Stimulated activated CD8-positive, alpha-beta memory T cell treated with anti-CD3 and anti-CD28 coated beads, Interleukin-12 subunit alpha, Interleukin-12 subunit beta, amount 100 ng/mL, for 1 hour (primary cell): ENCODE measurements at places on chromosomes 2 and 18.

GRCh38 chr2:71882236-71882946 lies 265.3 kb downstream of the CYP26B1 start:
- DNase-seq = no peak

GRCh38 chr18:10690035-10690329 lies 164.2 kb downstream of the NAPG start:
- no peak for DNase-seq

- DNase-seq = no peak
These were observed 32.0 kb upstream of the GPR55 start for GRCh38 chr2:230956827-230957755.

DNA sequence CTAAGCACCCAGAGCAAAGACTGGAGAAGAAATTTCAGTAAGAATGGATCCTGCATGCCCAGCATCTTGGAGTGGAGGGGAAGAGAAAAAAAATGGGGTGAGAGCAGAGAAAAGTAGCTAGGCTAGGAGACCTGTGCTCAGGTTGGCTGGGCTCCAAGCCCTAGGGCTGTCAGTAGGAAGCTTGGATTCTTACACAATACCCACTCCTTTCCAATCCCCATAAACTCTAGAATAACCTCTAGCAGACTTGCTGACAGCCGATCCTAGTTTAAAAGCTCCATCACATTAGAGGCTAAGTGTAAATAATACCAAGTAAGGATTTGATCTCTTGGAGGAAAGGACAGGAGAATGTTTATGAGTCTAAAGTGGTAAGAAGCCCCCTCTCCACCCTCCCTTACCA lies 46.2 kb upstream of the NABP1 start:
- DNase-seq = no peak

- DNase-seq = no peak
These were observed 50.5 kb downstream of the KCTD1 start for GRCh38 chr18:26497866-26498265.

GRCh38 chr2:129925381-129925780 lies 54.1 kb upstream of the RAB6C start:
- DNase-seq = no peak

GRCh38 chr18:574865-575645 lies 5.1 kb upstream of the CETN1 start:
- DNase-seq = no peak

GRCh38 chr2:217367464-217367863 lies 507.6 kb upstream of the TNP1 start:
- no peak for DNase-seq

- DNase-seq = no peak
These were observed 11.1 kb upstream of the KLHL30 start for GRCh38 chr2:238127165-238128060.

- no peak for DNase-seq
These were observed 60.1 kb downstream of the SPIRE1 start for GRCh38 chr18:12597760-12598159.

GRCh38 chr2:204228169-204228886 lies 291.8 kb downstream of the ICOS start:
- no peak for DNase-seq

DNA sequence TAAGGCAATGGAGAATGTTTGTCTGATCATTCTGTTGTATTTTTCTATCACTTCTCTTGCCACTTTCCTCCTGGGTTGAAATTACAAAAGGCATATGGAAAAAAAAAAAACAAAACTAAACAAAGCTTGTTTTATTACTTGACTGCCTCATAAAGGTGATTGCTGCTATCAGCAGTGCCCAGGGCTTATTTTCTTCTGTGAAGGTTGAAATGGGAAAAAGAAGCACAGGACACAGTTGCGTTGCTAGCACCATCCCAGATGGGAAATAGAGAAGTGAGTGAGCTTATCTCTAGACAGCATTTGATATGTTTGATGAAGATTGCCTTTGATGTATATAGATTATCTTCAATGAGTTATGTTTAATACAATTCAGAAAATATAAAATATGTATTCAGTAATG lies 633.8 kb upstream of the ZNF804A start:
- no peak for DNase-seq

DNA sequence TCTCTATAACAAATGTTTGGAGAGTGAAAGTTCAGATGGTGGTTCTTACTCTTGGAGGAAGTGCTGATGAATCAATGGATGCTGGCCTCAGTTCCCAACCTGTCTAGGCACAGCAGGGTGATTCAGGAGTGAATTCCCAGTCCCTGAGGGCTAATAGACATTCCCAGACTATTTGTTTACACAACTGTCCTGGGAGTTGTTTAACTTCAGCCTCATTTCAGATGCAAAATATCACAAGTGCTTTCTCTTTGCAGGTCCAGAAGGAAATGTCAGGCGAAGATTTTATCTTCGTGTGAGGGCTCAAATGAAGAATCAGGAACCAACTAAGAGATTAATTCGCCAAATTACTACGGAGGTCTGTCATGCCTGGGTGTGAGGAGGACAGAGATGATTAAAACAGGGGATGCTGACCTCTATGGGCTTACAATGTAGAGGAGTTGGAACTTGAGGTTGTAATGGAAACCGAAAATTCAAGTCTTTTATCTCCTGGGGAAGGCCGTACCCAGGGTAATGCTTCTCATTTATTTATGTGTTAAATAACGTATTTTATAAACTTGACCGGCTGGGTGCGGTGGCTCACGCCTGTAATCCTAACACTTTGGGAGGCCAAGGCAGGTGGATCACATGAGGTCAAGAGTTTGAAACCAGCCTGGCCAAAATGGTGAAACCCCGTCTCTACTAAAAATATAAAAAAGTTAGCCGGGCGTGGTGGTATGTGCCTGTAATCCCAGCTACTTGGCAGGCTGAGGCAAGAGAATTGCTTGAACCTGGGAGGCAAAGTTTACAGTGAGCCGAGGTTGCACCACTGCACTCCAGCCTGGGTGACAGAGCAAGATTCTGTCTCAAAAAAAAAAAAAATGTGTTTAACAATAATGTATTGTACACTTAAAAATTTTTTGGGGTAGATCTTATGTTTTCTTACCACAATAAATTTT lies 38.7 kb upstream of the SLC1A4 start:
- DNase-seq = no peak

- DNase-seq = no peak
These were observed 38.9 kb downstream of the TTR start for GRCh38 chr18:31630549-31630948.

GRCh38 chr18:39311111-39311712 lies 1745.6 kb upstream of the CELF4 start:
- DNase-seq = no peak

DNA sequence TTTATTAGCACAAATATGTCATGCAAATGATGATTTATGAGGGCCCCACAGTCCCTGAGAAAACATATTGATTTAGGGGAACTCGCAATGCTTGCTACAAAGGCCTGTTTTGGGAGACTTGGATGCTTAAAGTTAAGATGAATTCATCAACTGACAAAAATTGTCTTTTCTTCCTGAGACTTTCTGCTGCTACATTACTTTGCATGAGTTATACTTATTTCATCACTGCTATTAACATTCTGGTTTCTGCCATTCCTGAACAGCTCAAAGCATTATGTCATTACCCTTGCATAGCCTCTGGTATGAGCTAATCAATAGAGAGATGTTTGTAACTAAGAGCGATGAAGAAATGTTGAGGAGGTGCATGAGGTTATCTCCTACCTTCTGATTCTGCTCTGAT lies 74.4 kb downstream of the SOX11 start:
- DNase-seq = no peak

GRCh38 chr2:1931003-1931914 lies 186.9 kb upstream of the PXDN start:
- DNase-seq = no peak

GRCh38 chr18:811892-812375 lies at the start of gene YES1:
Gene YES1 (minus strand): TSS chr18:812242. CDS start chr18:756827, 55,415 bp downstream.
- peak; percentile 48 for DNase-seq

DNA sequence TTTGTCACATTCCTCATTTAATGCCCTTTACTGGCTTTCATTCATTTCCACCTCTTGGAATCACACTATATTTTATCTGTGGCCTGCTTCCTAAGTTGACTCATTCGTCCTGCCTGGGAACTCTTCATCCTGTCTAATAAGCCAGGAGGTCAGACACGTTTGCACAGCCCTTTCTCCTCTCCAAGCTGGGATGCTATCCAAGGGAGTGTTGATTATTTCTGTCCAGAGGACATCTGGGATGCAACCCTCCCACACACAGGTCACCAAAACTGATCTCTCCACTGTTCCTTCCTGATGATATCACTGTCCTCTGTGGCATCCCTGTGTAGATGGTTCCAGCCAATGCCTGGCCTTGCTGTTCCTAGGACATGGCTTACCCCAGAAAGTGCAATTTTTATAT lies 79.8 kb upstream of the NOSTRIN start:
- DNase-seq = no peak

- DNase-seq = no peak
These were observed 31.7 kb downstream of the HRH4 start for GRCh38 chr18:24491927-24492834.

GRCh38 chr2:66427300-66427699 lies 7.6 kb upstream of the MEIS1 start:
- no peak for DNase-seq

- DNase-seq = no peak
These were observed 125.5 kb upstream of the UGP2 start for GRCh38 chr2:63716146-63716545.

- DNase-seq = no peak
These were observed 193.4 kb downstream of the FBXO15 start for GRCh38 chr18:73954268-73954667.

- no peak for DNase-seq
These were observed 12.5 kb downstream of the FBXO11 start for GRCh38 chr2:47893771-47894170.

DNA sequence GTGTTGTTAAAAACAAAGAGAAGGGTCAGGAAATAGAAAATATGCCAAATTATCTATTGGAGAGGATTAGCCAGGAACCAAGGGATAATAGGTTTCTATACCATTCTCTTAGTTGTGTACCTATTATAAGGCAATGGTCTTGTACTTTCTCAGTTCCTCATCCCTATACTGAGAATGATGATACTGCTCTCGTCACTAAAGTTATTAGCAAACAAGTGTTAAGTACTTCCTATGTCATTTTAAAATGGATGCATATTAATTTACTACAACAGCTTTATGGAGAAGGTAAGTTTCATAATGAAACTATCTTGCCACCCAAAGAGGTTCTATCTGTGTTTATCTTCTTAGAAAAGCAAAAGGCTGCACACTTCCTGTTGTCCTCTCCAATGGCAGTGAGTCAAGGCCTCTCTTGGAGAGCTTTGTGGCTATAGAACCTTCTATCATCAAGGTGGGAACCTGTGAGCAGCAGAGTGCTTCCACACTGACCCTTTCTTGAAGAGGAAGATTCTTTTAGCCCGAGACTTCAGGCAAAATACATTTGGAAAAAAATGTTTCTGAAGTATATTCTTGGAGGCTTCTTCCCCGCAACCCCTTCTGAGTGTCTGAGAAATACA lies 460.7 kb upstream of the FANCL start:
- DNase-seq = no peak

- DNase-seq = no peak
These were observed 28.2 kb upstream of the GATA6 start for GRCh38 chr18:22141211-22141610.

GRCh38 chr2:44291281-44292248 lies 16.3 kb downstream of the SLC3A1 start:
- DNase-seq = no peak

GRCh38 chr2:85682378-85682777 lies 11.8 kb upstream of the GNLY start:
- no peak for DNase-seq

- DNase-seq = no peak
These were observed 23.8 kb upstream of the PXDN start for GRCh38 chr2:1767939-1768691.

DNA sequence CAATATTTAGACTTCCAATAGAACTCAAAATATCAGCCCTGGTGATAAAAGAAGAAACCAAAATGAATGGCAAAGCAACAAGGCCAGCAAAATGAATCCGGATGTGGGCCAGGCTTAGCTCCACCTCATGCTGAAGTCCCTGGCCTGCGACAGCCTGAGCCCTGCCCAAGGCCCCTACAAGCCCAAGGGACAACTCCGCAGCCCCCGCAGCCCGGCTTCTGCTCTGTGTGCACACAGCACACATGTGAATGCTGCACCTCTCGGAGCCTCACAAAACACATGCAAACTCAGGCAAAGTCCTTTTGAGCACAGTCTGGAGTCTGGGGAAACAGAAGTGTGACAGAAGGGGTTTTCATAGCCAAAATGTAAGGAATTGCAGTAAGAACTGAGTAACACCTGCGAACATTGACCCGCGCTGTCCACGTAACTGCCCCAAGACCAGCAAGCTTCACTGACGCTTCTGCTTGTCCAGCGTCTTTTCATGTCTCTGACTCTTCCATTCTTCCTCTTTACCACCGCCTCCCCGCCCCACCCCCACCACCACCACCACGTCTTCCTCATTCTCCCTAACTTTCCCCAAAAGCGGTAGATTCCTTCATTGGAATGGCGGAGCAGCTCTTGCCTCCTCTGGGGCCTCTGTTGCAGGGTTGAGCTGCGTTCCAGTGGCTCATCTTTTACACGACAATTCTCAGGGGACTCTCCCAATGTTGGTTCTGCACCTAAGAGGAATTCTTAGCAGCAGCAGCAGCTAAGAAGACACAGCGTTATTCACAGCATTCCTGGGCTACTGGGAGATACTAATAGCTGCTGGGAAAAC lies 136.4 kb upstream of the COPS8 start:
- DNase-seq = no peak

- DNase-seq = no peak
These were observed 37.2 kb downstream of the SLC14A2 start for GRCh38 chr18:45652303-45653080.

- peak; percentile 50 for DNase-seq
These were observed 241.5 kb downstream of the ICOS start for GRCh38 chr2:204177977-204178522.

DNA sequence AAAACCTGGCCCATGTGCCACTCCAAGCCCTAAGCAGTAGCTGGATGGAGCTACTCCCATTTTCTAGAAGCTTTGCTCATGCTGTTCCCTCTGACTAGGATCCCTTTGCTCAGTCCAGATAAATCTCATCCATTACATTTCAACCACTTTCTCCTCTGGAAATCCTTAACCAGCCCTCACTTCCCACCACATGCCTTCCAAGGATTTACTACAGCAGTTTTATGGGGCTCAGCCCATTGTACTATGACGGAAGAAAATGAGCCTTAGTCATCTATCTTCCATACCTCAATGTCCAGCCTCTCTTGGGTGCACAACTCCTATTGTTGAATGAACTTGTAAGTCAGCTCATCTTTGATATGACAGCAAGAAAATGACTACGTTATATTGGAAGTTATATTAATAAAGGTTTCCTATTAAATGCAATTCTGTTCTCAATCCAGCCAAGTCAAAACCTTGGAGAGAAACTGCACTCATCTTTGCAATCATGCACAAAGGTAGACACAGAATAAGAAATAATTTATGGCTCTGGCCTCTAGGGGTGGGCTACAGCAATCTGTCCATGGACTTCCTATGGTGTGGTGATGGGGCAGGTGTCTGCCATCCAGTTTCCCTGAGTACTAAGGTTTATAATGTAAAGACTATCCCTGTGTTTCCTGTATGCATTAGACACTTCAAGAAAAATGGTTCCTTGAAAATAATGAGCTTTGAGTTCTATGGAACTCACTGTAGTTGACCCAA lies 3.4 kb downstream of the B4GALT6 start:
- DNase-seq = no peak
